Activated CD8-positive, alpha-beta T cell treated with anti-CD3 and anti-CD28 coated beads, Interleukin-2, amount 10 ng/mL, durations not matched to agents 7 days and 5 days (primary cell): ENCODE measurements at places on chromosomes 1 and 21.

- no peak for DNase-seq
Observed at GRCh38 chr1:232966663-232967062, 16.3 kb downstream of the NTPCR start.

GRCh38 chr1:83693427-83694126 is 305.4 kb downstream of the TTLL7 start:
- DNase-seq: no peak

DNA sequence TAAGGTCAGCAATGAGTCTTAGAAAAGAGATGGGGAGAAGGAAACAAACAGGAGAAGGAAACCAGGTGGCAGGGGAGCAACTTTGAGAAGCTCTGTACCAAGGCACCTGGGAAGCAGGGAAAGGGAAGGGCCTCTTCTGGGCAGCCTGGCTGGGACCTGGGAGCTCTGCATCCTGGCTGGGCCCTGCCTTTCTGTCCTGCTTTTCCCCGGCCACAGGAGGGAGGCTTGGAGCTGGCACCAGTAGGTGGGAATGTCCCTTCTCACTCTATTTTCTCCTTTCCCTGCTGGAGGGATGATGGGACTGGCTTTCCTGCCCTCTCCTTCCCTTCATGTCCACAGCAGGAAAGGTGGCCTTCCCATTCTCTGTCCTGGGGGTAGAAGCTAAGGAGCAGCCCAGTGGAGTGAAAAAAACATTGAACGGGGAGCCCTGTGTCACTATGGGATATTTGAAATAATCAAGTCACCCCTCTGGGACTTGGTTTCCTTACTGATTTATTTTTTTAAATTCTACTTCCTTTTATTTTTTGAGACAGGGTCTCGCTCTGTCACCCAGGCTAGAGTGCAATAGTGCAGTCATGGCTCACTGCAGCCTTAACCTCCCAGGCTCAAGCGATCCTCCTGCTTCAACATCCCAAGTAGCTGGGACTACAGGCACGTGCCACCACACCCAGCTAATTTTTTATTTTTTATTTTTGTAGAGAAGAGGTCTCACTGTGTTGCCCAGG is 5.1 kb upstream of the NES start:
- no peak for DNase-seq

GRCh38 chr1:78176448-78176847 is 130.7 kb downstream of the GIPC2 start:
- no peak for DNase-seq

GRCh38 chr1:29687166-29687565 is 450.8 kb downstream of the PTPRU start:
- no peak for DNase-seq

DNA sequence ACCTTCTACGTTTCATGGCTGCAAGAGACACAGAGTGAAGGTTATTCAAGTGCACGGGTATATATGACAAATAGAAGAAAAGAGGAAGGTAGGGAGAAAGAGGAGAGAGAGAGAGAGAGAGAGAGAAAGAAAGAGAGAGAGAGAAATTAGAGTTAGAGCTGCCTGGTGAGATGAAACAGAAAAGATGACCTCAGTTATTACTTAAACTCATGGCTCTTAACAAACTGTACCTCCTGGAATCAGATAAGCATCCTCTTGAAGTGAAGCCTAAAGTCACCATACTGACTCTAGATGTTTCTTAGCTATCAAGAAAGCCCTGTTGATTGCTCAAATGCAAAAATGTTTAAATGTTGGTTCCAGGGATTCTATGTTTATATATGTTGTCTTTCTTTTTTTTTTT is 597.7 kb upstream of the ZP4 start:
- DNase-seq: no peak

DNA sequence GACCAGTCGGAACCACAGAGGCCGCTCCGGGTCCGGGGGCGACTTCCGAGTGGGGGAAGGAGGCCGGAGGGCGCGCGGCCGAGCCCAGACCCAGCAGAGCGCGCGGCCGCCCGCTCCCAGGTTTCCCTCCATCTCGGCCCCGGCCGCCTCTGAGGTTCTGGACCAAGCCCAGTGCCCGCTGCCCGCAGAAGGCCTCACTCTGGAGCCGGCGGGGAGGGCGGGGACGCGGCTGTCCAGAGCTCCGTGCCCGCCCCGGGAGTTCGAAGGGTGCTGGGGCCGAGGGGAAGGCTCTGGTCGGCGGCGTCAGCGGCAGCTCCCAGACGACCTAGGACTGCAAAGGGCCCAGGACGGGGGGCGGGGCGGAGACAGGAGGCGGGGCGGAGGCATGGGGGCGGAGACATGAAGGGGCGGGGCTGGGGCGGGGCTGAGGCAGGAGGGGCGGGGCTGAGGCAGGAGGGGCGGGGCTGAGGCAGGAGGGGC is 48.0 kb upstream of the SLC19A1 start:
- DNase-seq: peak; percentile 83

GRCh38 chr1:218591966-218592365 is 246.8 kb downstream of the TGFB2 start:
- DNase-seq: no peak

DNA sequence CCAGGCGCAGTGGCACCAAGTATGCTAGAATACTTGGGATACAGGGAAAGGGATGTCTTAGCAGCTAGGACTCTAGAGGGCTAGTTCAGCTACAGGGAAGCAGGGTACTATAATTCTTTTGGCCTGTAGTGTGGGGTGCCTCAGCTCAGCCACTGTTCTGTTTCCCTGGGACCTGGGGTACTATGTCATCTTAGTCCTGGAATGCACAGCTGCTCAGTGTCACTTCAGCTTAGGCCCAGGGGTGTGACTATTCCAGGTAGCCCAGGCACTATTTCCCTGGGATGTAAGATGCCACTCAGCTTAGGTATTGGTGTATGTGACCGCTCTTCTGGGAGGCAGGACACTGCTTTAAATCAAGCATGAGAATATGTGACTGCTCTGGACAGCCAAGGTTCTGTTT is 34.1 kb downstream of the RGSL1 start:
- DNase-seq: no peak

DNA sequence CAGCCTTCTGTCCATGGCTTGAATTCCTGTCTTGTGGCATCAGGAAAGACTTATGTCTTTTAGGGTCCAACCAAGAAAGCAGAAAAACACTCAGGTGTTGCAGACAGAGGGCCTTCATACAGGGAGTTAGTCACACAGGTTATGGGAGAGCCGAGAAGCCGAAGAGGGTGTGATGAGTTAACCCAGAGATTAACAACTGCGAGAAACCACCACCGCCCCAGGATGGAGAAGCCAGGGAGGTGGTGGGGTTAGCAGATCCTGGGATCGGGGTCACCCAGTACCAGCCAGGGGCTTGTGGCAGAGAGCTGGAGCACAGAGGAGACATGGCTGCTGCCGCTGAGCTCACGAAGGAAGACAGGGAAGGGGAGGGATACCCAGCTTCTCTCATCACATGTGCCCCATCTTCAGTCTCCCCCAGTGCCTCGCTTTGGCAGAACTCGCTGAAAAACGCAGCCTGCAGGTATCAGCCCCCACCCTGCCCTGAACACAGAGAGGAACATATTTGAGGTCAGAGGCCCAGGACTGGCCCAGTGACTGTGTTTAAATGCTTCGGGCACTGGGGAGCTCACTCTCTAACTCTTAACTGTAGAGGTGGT is 58.7 kb downstream of the RUNX3 start:
- no peak for DNase-seq

- DNase-seq: no peak
Observed at GRCh38 chr1:56578963-56579875, at the start of gene PLPP3. PLPP3 (minus strand) TSS chr1:56579563; CDS start chr1:56579016, 547 bp downstream.

- no peak for DNase-seq
Observed at GRCh38 chr21:33201956-33202355, 27.8 kb upstream of the IFNAR2 start.

- DNase-seq: no peak
Observed at GRCh38 chr1:61297887-61298286, 215.5 kb downstream of the NFIA start.
